Activated CD4-positive, alpha-beta T cell treated with anti-CD3 and anti-CD28 coated beads, Interleukin-2, amount 10 ng/mL, durations not matched to agents 7 days and 5 days (primary cell): ENCODE measurements at places on chromosomes 4 and X. TPM values are rescaled to one million over a fixed set of nuclear protein-coding genes. Genes with fewer than 3 reads are reported as not detected.

GRCh38 chr4:26764231-26764630 lies 96.4 kb upstream of the STIM2 start:
- H3K4me3 ChIP-seq, result no peak overlapping the region
- H3K27me3 ChIP-seq, result no peaks in the 10 kb centered on the region
- no peak overlapping the region for H3K27ac ChIP-seq
- peaks cover 3% of the 10 kb centered on the region for H3K36me3 ChIP-seq
- no peak for DNase-seq

DNA sequence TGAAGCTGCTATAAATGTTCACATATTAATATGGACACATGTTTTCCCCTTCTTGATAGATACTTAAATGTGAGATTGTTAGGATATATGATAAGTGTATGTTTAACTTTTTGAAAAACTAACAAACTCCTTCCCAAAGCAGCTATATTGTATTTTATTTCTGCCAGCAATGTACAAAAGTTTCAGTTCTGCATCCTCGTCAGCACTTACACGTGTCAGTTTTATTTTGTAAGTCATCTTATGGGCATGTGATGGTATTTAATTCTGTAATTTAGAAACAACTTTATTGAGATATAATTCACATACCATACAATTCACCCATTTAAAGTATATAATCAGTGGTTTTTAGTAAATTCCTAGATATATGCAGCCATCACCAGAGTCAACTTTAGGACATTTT lies 31.6 kb downstream of the RAPGEF2 start:
- no peaks in the 10 kb centered on the region for H3K4me1 ChIP-seq
- DNase-seq, result no peak
- no peak overlapping the region for H3K4me3 ChIP-seq
- no peak overlapping the region for H3K27ac ChIP-seq

The SOX3 gene
- total RNA-seq, result not detected

DNA sequence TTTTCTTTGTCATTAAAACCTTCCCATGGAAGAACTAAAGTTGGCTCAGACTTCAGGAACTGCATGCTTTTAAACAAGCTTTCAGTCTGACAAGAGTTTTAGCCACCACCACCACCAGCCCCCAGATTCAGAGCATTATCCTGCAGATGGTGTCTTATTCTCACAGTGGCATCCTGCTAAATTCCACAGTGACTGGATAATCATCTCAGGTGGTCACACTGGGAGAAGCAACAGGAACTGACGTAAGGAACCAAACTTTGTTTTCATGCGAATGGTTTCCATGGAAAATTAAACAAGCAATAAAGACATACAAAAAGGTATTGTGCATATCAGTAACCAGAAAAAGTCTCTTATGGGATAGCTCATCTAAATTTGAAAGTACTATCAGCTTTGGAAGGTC lies 370.7 kb downstream of the FBXW7 start:
- H3K27ac ChIP-seq, result no peak overlapping the region
- H3K4me1 ChIP-seq, result no peaks in the 10 kb centered on the region
- H3K4me3 ChIP-seq, result no peak overlapping the region
- H3K27me3 ChIP-seq, result peaks cover 3% of the 10 kb centered on the region
